ENCODE measurements at places on chromosomes 5 and 9. TPM values are rescaled to one million over a fixed set of nuclear protein-coding genes. Genes with fewer than 3 reads are reported as not detected.
A peak's percentile ranks its signal among the peaks of the same experiment; 100 is the strongest.

DNA sequence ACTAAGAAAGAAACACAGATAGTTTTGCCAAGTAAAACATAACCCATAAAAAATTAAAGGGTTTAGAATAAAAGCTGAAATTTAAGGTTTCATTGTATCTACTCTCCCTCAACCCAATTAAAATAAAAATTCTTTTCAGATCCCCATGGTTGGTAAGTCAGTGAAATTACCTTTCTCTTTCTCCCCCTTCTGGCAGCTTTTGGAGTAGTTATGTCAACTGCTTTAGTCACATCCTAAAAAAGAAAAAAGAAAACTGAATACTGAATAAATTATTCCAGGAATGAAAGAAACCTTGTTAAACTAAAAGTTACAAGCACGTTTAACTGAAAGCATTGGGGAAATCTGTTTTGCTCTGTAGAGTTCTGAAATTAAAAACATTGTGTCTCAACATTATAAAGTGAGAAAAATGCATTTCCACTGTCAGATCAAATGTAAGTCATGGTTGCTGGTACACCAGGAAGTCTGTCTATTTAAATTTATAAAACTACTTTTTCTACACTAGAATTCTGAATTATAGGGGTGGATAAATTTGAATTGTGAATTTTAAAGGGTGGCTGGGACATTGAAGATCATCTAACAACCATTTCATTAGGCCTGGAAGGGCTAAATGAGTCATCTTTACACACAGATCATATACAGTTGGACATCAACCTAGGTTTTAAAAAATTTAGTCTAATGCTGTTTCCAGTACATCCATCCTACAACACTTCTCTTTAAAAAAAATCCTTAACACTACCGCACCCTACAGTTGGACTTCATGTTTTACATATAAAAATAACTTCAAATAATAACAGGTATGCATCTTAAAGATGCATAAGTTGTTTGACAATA is 24.7 kb downstream of the PSIP1 start:
- H3K4me3 ChIP-seq, result no peak overlapping the region
- H3K4me1 ChIP-seq, result no peaks in the 10 kb centered on the region
- H3K27ac ChIP-seq, result no peak overlapping the region
- DNase-seq, result peak; percentile 29
- H3K27me3 ChIP-seq, result no peaks in the 10 kb centered on the region
- H3K36me3 ChIP-seq, result no peaks in the 10 kb centered on the region

DNA sequence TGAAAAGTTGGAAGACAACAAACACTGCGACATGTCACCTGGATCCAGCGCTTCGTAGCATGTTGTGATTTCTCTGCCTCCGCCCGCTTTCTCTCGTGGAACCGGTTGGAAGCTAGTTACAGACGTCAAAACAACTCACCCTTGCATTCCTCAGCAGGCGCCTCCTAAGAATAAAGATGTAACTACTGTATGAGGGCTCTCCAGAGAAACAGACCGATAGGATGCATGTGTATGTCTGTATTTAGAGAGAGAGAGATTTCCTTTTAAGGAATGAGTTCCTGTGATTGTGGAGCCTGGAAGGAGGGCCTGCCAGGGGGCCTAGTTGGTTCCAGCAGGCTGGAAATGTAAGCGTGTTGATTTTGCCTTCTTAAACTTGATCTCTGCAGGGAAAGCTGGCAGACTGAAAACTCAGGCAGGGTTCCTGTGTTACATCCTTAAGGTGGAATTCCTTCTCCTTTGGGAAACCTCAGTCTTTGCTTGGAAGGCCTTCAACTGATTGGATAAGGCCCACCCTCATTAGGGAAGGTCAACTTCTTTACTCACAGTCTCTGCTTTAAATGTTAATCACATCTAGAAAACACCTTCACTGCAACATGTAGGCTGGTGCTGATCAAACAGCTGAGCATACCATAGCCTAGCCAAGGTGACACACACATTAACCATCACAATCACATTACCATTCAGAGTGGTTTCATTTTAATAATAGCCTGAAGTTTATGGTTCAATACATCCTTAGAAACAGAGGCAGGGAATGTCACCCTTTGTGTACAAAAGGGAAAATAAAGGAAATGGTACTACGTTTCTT is 163.8 kb downstream of the SYK start:
- DNase-seq, result no peak
- no peaks in the 10 kb centered on the region for H3K36me3 ChIP-seq
- H3K27me3 ChIP-seq, result no peaks in the 10 kb centered on the region
- H3K4me1 ChIP-seq, result no peaks in the 10 kb centered on the region
- no peak overlapping the region for H3K4me3 ChIP-seq

GOLPH3 gene
- 115 TPM for total RNA-seq

BAAT gene
- 41.8 TPM for total RNA-seq

DNA sequence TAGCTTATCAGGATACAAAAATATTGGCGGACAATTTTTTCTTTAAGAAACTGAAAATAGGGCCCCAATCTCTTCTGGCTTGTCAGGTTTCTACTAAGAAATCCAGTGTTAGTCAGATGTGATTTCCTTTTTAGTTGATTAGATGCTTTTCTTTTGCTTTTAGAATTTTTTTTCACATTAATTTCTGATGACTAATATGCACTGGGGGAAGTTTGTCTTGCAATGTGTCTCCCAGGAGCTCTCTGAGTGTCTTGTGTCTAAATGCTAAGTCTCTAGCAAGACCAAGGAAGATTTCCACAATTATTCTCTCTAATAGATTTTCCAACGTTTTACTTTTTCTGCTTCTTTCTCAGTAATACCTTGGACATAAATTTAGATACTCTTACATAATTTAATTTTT is 559.8 kb upstream of the TYRP1 start:
- H3K4me1 ChIP-seq, result no peaks in the 10 kb centered on the region
- no peaks in the 10 kb centered on the region for H3K27me3 ChIP-seq
- no peak overlapping the region for H3K27ac ChIP-seq
- no peaks in the 10 kb centered on the region for H3K36me3 ChIP-seq
- H3K4me3 ChIP-seq, result no peak overlapping the region
